ENCODE measurements at places on chromosomes 7 and 10.

- DNase-seq, result no peak
Observed at GRCh38 chr10:60170250-60170649, 219.4 kb downstream of the ANK3 start.

DNA sequence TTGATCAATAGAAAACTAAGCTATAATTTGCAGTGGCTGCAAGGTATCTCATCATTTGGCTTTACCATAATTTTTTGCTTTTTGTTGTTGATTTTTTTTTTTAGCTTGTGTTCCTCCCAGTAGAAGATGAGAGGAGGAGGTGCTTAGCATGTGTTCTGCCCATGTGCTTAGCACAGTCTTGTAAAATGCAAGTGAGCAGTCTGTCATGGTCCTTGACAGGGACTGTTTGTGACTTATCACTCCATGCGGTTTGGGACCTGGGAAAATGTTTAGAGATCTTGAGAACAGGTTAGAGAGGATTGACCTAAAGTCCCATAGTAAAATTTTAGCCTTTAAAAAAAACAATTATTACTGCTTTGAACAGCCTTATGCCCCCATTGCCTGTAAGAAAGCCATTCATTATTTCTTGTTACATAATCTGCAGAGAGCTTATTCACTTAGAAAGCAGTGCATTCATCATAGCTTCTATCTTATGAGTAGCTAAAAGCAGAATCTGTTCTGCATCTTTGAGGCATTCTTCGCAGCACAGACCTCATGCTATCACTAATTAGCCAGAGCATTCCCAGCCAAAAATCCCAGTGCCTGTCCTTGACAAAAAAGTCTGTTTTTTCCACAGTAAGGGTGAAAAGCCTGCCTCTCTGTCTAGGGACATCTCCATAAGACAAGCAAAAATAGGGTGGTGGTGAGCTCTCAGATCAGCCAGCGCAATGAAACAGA, 748.7 kb upstream of the GALNT17 start:
- no peak for DNase-seq

DNA sequence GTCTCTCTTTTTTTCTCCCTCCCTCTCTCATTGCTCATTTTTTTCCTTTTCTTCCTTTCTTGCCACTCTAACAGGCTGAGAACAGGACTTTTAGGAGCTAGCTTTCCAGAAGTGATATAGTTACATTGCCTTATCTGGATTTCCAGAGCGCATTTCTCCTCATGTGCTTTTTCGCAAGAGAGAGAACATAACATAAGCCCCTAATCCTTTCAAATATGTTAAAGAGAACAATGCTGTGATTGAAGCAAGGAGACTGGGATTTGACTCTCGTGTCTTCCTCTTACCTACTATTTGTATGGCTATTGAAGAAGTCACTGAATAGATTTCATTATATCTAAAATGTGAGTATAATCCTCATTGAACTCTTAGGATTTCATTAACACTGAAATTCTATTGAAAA, 101.2 kb upstream of the PRPS1L1 start:
- DNase-seq, result no peak

DNA sequence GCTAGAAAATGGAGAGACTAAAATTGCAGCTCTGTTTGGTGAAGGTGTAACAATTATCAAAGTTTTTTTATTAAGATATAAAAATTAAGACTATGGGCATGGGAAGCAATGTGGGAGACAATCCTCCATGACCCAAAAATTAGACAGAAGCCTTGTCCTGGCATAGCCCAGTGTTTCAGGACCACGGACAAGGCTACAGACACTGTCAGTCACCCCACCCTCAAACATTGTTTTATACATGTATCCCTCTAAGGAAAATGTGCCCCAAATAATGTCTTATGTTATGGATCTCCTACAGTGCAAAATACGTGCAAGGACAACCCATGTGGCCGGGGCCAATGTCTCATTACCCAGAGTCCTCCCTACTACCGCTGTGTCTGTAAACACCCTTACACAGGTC, 24.0 kb downstream of the HABP2 start:
- DNase-seq, result peak; percentile 60

DNA sequence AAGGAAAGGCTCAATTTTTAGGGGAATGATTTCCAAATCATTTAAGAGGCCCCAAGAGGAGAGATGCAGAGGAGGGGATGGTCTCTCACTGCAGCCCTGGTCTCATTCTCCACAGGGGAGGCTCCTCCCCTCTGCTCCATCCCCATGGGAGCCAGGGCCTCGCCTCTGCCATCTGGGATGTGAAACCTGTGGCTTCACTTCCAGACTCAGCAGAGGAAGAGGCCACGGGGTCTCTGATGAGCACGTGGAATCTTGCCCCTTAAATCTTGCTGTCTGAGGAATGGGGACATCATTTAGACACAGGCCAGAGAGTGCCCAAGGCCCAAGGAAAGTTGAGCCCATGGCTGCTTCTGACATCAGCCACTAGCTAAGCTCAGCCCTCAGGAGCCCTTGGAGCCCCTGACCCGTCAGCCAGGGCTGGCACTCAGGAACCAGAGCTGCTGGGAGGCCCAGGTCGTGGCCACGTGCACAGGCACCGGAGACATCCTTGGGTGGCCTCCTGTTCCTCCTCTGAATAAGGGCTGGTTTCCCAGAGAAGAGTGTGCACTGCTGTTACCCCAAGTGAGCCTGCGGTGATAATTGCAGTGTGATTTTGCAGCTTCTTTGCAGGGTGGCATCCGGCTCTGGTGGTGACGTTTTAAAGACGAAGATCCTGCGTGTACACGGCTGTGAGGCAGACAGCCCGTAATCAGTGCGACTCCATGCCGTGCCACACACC, 50.5 kb downstream of the VIPR2 start:
- DNase-seq, result no peak

DNA sequence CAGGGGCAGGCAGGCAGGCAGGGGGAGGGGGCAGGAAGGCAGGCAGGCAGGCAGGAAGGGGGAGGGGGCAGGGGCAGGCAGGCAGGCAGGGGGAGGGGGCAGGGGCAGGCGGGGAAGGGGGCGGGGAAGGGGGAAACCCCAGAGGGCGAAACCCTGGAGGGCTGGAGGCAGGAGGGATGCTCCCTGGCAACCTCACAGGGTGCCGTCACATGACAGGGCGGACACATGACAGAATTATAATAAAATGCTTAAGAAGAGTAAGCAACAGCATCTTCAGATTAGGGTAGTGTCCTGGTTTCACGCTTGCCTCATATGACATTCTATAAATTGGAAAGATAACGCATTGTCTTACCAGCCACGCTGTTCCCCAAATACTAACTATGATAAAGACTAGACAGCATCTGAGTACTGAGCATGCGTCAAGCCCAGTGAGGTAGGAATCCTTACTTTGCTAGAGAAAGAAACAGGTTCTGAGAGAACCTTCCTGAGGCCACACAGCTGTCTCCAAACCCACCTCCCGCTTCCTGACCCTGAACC, 131.6 kb downstream of the DIP2C start:
- DNase-seq, result peak; percentile 50
